ENCODE measurements at places on chromosomes 1 and 21.

GRCh38 chr1:56133522-56134472 is 445.6 kb downstream of the PLPP3 start:
- no peak for DNase-seq

DNA sequence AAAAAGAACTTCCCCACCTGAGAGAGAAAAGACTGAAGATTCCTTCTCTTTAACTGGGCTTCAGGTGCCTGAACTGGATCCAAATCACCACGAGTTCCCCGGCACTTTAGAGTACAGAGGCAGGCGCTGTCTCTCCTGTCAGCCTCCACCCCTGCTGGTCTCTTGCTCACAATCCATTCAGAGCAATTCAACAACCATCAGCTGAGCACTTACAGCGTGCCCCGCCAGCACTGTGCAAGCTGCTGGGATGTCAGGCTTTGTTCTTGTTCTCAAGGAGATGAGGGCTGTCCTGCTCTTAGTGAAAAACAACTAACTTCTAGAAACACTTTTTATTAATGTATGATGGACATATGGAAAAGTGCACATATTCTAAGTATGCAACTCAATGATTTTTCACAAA is 68.7 kb upstream of the VAMP3 start:
- DNase-seq, result no peak

DNA sequence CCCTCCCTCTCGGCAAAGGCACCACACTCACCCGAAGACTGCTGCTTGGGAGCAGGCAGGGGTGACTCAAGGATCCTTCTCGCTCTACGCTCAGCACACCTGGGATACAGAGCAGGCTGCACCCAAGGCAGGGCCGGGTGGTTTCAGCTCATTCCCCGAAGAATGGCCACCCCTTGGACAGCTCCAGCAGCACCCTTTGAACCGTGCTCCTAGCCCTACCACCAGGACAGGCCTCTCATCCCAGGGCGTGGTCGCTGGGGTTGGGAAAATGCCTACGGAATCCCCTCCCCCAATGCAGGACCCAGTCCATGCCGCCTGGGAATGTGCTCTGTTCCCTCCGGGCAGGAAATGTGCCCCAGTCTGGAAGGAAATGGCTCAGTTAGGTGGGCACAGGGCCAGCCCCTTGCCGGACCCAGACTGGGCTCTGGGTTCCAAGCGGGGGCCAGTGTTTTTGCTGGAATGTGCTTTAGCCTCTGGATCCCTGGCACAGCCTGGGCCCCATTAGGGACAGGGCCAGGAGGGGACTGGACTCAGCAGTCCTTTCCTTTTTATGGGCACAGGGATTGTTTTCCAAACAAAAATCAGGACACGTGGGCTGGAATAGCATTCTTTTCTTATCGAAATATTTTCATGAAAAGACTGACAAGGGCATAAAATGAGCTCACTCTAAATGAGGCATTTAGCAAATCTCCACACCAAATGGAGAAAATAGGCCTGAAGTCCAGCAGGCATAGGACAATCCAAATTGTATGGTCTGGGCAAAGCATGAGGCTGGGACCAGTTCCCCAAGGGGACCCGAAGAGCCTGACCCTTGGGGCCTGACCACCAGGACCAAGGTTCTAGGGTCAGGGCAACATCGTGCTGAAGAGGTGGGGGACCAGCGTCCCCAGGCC is 7.3 kb downstream of the TMEM82 start:
- DNase-seq, result no peak

GRCh38 chr1:38455829-38456530 is 403.6 kb downstream of the RRAGC start:
- no peak for DNase-seq

DNA sequence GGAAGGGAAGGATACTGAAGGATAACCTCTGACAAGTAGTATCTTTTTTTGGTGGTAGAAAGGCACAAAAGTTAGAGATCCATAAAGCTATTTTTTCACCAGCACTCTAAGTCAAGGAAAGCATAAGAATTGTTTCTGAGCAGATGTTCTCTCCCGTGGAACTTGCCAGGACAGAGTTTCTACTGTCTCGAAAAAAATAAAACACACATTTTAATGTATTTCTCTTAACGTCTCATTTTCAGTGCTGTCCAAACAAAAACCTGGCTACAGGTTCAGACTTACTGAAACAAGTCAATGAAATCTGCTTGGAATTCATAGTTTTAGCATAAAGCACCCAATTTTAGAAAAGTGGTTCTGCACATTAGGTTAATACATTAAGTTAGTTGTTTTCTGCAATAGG is 338.3 kb downstream of the LTN1 start:
- no peak for DNase-seq

GRCh38 chr1:150579110-150579944 is at the start of gene MCL1:
MCL1 (minus strand) TSS chr1:150579610; CDS start chr1:150579530, 80 bp downstream.
- DNase-seq, result peak; percentile 87

DNA sequence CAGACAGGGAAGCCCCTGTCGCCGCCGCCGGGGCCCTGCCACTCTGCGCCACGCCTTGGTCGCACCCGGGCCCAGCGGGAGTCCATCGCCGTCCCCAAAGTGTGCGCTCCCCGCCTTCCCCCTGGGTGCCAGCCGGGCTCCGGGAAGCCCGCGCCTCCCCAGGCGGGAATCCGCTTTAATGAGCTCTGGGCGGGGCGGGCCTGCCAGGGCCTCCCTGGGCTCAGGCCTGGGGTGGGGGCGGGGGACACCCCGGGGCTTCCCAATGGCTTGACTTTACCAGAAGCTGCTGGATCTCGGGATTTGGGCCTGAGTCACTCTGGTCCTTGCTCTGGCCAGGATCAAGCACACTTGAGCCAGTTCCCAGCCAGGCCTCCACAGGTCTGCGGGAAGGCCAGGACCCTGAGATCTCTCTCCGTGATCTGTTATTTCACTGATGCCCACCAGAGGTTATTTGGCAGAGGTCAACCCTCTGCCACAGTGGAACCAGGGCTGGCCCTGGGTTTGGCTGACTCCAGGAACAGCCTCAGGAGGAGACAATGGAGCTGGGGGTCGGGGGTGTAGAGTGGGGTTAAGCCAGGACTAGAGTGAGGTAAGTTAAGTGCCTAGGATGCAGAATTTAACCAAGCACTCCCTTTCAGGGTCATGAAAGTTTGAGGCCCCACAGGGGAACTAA is 178.4 kb upstream of the EDN2 start:
- no peak for DNase-seq

DNA sequence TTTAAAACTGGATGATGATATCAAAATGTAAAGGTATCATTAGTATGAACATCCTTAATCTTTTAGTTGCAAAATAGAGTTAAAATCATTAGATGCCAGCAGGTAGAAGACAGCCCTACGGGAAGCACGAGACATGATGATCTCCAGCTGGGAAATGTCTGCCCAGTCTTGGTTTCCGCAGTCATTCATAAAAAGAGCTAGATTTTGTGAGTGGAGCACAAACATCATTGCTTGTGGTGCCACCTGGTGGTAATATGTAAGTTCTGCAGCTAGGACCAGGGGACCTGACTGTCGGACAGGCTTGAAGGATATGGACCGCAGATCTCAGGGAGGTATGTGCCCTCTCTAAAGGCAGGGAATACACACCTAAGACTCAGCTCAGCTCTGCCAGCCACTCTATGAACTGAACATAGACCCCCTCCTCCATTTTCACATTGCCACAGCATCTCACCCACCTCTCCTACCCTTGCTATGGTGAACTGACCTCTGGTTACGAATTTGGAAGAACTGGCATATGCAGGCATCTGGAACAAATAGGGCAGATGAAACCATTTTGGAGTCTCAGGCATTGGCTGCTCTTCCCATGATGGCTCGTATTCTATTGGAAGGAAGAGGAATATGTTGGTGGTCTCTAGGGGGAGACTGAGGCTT is 9.2 kb downstream of the FCMR start:
- DNase-seq, result peak; percentile 85

DNA sequence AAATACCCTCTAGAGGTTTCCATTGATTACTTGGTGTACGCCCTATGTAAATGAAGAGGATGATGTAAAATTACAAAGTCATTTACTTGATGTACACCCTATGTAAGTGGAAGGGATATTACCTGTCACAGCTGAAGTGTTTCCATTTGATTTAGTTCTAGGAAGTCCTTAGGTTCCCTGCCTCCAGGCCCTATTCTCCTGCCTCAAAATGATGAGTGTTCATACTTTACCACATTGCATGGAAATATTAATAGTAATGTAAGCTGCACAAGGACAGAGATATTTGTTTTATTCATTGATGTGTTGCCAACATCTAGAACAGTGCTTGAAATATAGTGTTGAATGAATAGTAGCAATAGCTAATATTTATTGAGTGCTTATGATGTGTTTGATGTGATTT is 9.5 kb upstream of the AK4 start:
- DNase-seq, result no peak

GRCh38 chr1:111406321-111406768 is 21.2 kb downstream of the OVGP1 start:
- no peak for DNase-seq

GRCh38 chr21:17782051-17782450 is 37.1 kb downstream of the C21orf91 start:
- no peak for DNase-seq

GRCh38 chr1:157142201-157142600 is 4.0 kb upstream of the ETV3 start:
- no peak for DNase-seq

- DNase-seq, result no peak
Observed at GRCh38 chr1:223836586-223836985, 9.2 kb downstream of the TP53BP2 start.

DNA sequence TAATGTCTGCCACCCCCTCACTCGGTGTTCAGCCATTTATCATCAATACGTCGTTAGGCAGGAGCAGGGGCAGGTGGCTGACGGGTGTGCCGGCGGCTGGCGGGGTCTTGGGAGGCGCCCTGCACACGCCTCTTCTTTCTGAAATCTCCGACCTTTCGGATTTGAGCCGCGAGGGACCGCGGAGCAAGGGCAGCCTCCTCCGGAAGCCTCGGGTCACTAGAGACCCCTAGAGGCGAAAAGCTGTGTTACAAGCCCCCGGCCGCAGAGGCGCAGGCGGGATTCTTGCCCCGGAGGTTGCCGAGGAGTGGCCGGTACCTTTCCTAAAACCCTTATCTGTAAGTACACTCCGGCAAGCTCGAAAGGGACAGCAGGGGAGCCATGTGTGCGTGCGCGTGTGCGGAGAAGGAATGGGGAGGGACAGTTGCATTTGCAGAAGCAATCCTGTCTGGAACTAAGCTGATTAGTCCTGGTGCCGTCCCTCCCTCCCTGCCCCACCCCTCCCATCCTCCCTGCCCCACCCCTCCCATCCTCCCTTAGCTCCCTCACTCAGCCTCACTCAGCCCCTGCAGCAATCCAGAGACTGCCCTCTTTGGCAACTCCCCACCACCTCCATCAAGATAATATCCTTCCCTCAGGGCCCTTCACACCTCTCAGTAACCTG is 11.0 kb downstream of the BRINP2 start:
- peak; percentile 40 for DNase-seq

GRCh38 chr1:22317231-22317919 is 134.3 kb upstream of the ZBTB40 start:
- DNase-seq, result peak; percentile 14

GRCh38 chr1:180033390-180033789 is 78.8 kb downstream of the CEP350 start:
- no peak for DNase-seq
